ENCODE measurements at places on chromosomes 1 and 21.

DNA sequence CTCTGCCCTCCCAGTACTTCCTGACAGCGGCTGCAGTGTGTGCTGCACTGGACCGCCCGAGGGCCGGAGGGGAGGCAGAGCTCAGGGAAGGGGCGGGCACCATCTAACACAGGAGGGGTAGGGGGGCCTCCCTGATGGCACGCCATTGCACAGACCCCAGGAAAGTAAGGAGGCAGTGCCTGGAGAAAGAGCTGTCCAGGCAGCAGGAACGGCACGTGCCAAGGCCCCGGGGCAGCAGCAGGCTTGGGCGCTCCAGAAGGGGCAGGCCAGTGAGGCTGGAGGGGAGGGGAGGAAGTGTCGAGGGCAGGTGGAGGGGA, 110.7 kb downstream of the CRYAA start:
- DNase-seq, result no peak

- DNase-seq, result no peak
Observed at GRCh38 chr1:245895455-245895959, 611.6 kb downstream of the SMYD3 start.

- no peak for DNase-seq
Observed at GRCh38 chr1:84835169-84835568, 57.8 kb downstream of the LPAR3 start.

- DNase-seq, result no peak
Observed at GRCh38 chr1:163872067-163872466, 550.3 kb downstream of the NUF2 start.

- no peak for DNase-seq
Observed at GRCh38 chr21:17758683-17759082, 60.5 kb downstream of the C21orf91 start.

Measured in T1000 (cell line).